ENCODE measurements at places on chromosomes 7 and 10.

GRCh38 chr7:159104188-159104920 lies 40.3 kb downstream of the VIPR2 start:
- DNase-seq: no peak

DNA sequence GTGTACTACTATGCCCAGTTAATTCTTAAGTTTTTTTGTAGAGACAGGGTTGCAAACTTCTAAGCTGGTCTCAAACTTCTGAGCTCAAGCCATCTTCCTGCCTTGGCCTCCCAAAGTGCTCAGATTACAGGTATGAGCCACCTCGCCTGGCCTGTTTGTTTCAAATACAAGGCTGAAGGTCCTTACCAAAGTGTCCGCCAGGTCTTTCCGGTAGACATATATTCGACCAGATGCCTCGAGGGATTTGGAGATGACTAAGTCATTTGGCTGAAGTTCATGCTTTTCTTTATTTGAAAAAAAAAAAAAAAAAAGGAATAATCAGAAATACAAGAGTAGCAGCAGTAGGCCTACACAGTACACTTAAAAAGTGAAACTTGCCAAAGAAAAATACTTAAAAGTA lies 204.5 kb upstream of the CDCA7L start:
- DNase-seq: no peak

DNA sequence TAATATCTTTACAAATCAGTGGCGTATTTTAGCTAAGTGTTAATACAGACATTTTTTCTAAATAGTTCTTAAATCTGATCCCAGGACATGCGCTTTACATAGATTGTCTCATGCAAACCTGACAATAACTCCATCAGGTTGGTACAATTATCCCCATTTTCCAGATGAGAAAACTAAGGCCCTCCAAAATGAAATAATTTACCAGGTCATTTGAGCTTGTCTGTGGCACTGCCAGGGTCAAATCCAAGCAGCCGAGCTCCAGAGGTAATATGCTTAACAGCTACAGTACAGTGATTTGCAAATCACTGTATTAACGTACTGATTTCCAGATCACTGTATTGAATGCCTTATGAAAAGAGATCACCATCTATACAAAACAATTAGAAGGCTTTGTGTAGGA lies 223.1 kb downstream of the CHCHD3 start:
- DNase-seq: no peak

- no peak for DNase-seq
Observed at GRCh38 chr10:91347529-91347928, 62.6 kb upstream of the HECTD2 start.

DNA sequence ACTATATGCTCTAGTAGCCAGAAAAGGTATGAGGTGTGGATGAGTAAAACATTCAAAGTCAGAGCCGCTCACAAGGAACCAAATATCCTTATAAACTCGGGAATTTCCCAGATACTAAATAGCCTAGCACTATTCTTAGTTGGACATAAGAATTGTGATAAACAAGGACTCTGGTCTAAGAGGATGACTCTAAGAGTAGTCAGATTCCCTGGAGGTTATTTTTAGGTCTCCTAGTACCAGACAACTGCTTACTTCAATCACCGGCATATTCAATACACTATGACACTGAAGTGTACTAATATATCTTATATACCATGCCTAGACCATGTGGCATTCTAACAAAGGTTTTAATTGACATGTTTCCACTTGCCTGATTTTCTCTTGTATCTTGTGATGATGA lies 56.5 kb downstream of the LMBR1 start:
- DNase-seq: no peak

DNA sequence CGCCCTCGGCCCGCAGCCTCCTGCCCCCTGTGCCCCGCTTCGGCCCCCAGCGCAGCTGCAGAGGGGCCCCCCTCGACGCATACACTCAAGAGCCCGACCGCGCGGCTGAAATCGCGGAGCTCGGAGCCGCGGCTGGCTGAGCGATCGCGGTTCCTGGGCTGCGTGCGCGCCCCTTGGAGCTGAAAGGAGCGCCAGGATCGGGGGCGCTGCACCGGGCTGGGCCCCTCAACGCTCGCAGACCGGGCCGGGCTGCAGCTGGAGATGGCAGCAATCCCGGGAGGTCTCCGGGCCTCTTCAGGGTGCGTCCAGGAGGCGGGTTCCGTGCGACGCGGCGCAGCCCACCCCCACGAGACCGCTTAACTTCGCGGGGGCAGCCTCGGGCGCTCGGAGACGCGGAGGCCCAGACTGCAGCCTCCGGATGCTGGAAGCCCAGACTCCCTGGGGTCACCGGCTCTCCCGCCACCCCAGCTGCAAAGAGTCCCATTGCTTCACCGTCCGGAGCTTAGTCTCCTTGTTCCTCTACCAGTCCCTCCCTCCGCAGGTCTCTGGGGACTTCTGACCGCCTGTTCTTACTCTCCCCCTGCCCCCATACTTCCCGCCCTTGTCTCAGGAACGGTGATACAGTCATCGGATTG lies 73.0 kb upstream of the LRRC4 start:
- DNase-seq: no peak

DNA sequence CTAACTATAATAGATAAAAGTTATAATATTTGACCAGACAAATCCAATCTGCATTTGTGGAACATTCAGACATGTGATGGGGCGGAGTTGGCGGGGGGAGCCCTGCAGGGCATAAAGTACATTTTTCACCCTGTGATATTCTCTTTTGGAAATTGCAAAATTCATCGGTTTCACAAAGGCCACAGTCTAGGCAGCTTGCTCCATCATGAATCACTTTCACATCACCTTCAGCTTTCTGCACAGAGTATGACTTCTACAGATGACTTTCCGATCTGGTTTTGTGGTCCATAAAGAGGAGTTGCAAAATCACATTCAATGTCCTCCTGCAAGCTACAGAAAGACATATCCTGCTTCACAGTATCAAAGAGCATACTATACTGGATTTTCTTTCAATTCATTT lies 51.4 kb upstream of the APBB1IP start:
- DNase-seq: no peak

- no peak for DNase-seq
Observed at GRCh38 chr7:106080300-106080987, 31.7 kb downstream of the SYPL1 start.

GRCh38 chr7:94509264-94509886 lies at the start of gene CASD1:
Gene CASD1 (plus strand): TSS chr7:94509809. CDS start chr7:94510085, 276 bp downstream.
- DNase-seq: peak; percentile 57

DNA sequence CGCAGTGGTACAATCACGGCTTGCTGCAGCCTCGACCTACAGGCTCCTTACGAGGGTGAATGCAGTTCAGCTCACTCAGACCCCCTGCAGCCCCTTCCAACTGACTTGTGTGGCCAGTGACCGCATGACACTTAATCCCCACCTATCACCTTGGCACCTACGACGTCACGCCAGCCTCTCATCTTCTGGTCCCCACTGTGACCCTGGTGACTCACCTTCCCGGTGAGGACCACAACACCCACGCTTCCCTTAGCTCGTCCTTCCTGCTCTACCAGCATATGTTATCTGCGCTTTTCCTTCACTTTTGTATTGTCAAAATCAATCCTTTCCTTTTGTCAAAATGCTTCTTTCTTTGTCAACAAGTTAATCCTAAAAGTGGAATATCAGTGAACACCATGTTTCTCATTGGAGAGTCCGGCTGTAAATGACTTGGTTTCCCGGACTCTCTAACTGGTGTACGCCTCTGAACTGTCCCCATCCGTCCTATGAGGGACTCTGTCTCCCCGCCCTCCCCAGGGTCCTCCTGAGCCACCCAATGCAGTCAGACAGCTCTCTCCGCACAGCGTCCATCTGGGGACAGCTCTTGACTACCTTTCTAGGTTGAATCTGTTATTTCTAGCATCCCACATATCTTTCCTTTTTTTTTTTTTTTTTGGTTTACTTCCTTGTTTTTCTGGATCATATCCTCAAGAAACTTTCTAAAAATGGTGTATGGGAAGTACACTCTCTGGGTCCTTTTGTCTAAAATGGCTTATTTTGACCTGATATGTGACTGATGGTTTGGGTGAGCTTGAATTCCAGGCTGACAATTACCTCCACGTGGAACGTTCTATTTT lies 37.3 kb downstream of the CFAP46 start:
- DNase-seq: no peak

GRCh38 chr7:127667017-127667670 lies 15.2 kb downstream of the SND1 start:
- no peak for DNase-seq

DNA sequence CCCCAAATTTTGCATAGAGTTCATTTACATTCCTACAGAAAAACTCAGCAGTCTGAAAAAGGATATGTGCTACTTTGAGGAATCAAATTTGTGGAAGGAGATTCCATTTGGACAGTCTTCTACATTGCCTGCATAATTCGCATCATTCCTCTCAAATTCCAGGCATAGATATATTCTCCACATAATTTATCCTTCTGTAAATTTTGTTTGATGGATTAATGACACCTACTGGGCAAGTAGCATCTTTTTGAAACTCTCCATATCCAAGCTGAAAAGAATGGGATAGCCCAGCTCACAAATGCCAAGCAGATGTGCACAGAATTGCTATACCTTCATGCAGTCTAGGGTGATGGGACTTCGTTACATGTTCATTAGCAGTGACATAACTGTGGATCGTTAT lies 515.3 kb downstream of the AUTS2 start:
- DNase-seq: no peak

- DNase-seq: no peak
Observed at GRCh38 chr10:95865814-95866466, 41.8 kb upstream of the CC2D2B start.

- no peak for DNase-seq
Observed at GRCh38 chr10:34351161-34351560, 463.9 kb downstream of the PARD3 start.

GRCh38 chr7:20577441-20578071 lies 37.9 kb upstream of the ABCB5 start:
- DNase-seq: no peak

DNA sequence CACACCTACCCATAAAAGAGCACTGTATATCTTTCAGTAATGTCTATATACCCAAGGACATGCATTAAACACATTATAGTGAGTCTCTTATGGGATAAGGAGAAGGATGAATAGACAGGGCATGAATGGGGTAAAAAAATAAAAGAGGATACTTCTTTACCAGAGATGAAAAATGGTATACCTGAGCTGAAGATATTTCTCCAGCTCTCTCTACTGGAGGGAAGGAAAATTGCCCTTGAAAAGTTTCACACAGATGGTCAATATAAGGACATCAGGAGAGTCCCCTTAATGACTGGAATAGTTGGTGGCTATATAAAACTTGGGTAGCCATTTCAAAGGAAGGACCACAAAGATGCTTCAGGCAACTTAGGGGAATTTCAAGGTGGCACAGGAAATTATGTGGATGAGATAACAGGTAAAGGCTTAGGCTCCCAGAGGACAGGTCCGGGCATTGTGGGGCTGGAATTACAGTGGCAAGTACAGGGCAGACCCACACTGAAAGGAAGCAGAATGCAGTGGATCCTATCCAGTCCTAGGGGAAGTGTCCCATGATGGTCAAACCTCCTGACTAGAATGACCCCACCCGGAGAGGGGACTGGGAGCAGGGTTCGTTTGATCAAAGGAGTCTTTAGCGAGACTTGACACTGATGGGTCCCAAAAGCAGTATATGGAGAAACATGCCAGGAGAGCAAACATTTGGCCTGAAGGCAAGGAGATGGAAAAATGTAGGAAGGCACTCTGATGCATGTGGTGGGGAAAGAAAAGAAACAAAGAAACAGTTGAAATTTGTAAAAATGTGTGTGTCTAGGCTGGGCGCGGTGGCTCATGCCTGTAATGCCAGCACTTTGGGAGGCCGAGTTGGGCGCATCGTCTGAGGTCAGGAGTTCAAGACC lies 35.6 kb downstream of the PLAU start:
- DNase-seq: no peak

DNA sequence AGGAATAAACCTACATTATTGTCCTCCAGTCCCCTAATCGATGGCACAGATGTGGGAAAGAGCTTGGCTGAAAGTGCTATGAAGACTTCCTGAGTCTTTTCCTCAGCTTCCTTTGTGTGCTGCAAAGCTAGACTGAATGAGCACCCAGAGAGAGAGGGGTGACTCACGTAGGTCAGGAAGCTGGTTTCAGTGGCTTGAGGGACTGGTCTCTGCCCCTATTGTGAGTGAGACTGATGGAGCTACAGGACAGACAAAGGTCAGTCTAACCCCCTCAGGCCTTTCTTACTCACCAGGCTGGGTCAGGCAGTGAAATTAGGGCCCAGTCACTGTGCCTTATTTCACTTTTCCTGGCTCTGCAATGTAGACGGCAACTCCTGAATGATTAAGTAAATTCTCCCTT lies 171.1 kb upstream of the GRB10 start:
- no peak for DNase-seq

- DNase-seq: no peak
Observed at GRCh38 chr7:18191341-18191740, 163.7 kb upstream of the PRPS1L1 start.

- DNase-seq: no peak
Observed at GRCh38 chr10:78769526-78769925, 299.2 kb upstream of the ZMIZ1 start.

DNA sequence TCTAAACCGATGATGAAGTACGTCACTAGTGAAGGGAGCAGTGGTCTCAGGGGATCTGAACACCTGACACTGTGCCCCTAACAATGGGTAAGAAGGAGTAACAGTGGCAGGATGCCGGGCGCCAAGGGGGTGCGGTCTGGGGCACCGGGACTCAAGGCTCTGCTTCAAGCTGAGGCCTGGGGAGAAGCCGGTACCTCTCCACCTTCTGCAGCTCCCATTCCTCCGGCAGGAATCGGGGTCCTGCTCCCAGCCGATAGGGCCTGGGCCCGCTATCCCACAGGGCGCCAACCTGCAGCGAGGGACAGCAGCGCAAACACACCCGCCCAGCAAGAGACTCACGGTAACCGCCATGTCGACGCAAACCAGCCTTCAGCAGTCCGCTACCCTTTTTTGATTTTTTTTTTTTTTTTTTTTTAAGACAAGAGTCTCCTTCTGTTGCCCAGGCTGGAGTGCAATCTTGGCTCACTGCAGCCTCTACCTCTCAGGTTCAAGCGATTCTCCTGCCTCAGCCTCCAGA lies 8.8 kb upstream of the CHST12 start:
- no peak for DNase-seq

- DNase-seq: no peak
Observed at GRCh38 chr7:128836729-128837348, 6.6 kb downstream of the FLNC start.

DNA sequence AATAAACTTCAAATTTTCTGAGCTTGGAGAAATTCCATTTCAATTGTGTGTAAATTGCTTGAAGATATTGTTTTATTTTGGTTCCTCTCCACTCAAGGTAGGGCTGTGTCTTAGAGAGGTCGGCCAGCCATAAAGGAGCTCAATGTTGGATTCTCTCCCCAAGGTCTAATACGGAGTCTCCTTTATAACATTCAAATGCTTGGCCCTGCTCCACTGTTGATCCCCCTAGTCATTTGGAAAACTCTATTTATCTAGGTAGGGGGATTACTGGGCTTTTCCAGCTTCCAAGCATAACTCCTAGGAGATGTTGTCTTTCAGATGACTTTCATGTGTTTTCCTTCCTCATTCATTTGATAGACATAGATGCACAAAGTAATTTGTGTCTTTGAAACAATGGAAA lies 170.9 kb downstream of the LRMDA start:
- no peak for DNase-seq

DNA sequence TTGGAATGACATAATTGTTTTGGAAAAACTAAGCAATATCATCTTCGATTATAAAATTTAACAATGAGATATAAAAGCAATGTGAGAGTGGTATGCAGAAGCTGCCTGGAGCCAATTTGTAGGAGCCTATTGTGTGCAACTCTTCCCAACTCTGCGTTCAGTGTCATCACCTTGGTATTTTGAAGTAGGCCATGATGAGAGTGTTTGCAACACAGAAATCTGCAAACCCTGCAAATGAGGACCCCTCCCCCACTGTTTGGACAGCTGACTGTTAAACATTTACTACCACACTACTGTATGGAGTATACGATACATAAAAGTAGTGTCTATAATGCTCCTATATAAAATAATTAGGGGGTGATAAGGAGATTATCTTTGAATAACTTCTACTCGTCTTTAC lies 531.3 kb downstream of the ATRNL1 start:
- DNase-seq: no peak
